ENCODE measurements at places on chromosomes 3 and 15.

DNA sequence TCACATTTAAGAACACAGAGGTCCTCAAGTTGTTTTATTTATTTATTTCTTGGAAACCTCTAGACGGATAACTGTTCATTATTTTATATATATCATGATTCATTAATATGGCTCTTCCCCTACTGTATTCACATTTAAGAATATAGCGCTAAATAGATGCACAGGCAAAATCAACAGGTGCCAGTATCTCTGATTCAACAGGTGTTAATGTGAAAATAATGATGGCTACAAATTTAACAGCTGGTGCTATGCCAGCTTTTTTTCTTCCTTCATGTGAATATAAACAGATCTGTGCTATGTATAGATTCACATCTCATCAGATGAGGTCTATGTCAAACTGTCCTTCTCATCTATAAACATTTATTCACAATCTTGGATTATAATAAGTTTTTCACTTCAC is 218.5 kb upstream of the NR2F2 start:
- DNase-seq, result no peak

- no peak for DNase-seq
Measured at GRCh38 chr15:38565287-38565670, 665 bp upstream of the RASGRP1 start.

- DNase-seq, result no peak
Measured at GRCh38 chr3:12451960-12452359, 32.3 kb upstream of the TSEN2 start.

DNA sequence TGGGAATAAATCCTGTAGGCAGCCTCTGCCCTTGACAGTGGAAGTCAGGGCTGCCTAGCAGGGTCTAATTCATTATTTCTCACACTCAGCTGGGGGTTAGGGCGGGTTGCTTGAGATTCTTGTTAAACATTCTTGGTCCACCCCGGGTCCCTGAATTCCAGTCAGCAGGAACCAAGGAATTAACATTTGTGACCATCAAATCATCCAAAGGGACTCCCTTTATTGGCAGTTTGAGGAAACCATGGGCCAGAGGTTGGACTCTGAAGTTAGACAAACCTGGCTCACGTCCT is 122.8 kb downstream of the EEFSEC start:
- DNase-seq, result no peak

DNA sequence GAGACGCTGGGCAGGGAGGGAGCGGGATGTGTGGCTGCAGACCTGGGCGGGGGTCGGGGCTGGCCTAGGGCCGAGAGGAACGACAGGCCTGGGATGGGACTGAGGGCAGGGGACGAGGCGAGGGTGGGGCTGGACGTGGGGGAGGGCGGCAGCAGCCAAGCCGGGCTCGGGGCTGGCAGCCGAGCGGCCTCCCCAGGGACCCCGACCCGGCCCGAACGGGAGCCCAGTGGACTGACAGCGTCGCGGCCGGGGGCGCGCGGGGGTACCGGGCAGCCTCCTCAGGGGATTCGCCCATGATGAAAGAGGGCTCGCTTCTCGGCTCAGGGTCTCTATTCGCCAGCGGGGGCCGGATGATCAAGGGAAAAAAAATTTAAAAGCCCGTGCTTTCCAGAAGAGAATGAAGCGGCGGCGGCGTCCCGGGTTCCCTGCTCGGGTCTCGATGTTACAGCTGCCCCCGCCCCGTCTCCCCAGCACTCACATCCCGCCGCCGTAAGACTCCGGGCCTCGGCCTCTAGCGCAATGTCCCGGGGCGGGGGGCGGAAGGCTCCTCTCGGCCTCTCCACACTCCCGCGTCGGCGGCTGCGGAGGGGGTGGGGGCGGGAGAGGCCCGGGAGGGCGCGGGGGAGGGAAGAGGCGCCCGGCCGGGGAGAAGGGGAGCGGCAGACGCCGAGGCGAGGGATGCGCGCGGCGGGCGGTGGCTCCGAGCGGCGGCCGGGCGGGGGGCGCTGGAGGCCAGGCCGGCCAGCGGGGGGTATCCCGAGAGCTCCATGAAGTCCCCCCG is 4.3 kb downstream of the PTH1R start:
- peak; percentile 77 for DNase-seq

- DNase-seq, result no peak
Measured at GRCh38 chr15:60573936-60574335, 95.0 kb upstream of the ICE2 start.

DNA sequence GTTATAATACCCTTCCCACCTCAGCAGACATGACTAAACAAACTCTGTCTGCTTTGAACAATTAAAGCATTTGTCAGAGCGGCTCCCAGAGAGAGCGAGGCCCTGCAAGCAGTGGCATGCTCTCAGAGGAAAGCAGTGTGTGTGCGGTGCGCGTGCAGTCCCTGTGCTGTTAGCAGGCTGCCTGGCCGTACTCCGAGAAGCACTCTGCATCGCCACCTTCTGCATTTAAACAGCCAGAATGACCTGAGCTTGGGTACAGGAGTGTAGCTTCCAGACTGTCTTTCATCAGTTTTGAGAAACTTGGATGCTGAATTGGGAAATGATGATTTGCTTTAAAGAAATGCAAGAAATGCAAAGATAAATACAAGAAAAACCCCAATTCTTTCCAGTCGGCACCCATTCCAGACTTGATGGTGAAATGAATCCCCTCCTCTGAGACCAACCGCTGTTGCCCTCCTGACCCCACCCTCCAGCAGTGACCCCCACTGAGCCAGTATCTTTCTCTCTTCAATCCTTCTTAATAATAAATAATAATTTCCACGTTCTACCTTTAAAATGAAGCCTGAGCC is 113.5 kb downstream of the VGLL4 start:
- DNase-seq, result no peak

GRCh38 chr3:139564294-139564861 is 24.8 kb upstream of the RBP1 start:
- peak; percentile 53 for DNase-seq

- DNase-seq, result no peak
Measured at GRCh38 chr3:181454451-181455027, 257.2 kb upstream of the SOX2 start.

- peak; percentile 69 for DNase-seq
Measured at GRCh38 chr3:71753701-71754609, at the start of gene GPR27. Gene GPR27 (plus strand): TSS chr3:71753855. CDS start chr3:71754050, 195 bp downstream.

All from iPS-NIHi11 (cell line).